ENCODE measurements at places on chromosomes 2 and 18. TPM values are rescaled to one million over a fixed set of nuclear protein-coding genes. Genes with fewer than 3 reads are reported as not detected.

Gene IL1R2
- not detected for total RNA-seq

Gene OBSL1
- not detected for total RNA-seq

DNA sequence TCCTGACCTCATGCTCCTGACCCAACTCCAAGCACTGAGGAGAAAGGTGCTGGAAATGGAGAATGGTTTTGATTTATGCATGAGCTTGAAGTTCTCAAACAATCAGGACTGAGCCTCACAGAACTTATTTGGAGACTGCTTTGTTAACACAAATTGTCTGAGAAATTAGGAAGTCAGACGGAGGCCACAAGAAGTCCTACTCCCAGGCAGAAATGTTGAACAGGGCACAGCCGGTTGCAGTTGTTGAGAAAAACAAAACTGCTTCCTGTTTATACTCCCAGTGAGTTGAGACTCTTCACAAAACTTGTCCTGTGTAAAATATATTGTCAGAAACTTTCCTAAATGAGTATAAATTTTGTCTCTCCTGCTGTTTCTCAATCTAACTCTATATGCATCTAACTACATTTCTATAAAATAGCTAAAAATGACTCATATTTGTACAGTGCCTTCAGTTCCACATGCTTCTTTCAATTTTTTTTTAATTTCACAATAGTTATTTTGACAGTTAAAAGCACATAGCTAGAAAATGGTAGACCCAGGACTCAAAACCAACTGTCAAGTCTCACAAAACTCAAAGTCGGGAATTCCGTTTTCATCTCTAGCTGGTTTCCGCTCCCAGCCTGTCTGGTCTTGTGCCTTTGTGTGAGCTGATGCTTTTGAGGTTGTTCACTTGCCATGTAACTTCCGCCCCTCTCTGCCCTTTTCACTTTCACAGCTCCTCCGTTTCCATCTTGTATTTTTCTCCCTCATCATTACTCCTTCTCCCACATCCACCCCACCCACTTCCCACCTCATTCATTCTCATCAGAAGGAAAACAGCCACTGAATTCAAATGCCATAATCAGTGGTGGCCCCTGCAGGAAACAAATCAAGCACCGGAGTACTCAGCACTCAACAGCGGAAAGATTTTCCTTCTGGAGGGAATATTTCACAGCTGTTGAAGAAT is 215.0 kb downstream of the SUCLG1 start:
- no peak for DNase-seq

DNA sequence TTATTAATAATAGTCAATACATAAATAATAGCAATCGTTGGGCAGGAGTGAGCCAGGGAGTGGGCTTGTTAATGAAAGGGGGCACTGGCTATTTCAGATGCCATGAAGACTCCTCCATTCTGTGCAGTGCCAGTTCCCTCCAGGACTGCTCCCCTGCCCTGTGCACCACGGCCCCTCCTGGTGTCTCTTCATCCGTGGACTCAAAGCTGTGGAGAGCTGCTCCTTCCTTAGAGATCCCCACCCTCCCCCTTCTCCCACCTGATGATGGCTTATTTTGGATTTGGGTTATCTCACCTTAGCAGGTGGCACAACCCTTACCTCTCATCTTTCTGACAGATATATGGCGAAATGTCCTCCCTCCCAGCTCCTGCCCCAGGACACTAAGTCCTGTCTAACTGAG is 3.1 kb upstream of the CELF4 start:
- no peak for DNase-seq

DNA sequence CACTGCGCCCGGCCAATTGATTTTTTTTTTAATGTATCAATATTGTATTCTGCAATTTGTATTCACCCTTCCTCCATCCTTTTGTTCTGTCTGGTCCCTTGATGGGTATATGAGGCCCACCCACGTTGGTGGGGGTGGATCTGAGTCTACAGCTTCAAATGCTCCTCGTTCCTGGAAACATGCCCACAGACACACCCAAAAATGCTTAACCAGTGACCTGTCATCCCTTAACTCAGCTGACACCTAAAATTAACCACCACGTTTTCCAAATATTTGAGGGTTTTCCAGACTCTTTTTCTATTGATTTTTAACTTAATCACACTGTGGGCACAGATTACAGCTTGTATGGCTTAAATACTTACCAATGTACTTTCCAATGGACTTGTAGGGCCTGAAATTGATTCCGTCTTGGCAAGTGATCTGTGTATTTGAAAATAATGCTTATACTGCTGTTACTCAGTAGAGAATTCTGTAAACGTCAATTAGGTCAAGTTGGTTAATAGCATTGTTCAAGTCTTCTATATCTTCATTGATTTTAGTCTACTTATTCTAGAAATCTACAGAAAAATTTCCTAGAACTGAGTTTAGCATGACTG is 34.4 kb upstream of the CYP27C1 start:
- no peak for DNase-seq

- DNase-seq: no peak
Observed at GRCh38 chr2:149104221-149104620, 65.7 kb downstream of the LYPD6B start.

DNA sequence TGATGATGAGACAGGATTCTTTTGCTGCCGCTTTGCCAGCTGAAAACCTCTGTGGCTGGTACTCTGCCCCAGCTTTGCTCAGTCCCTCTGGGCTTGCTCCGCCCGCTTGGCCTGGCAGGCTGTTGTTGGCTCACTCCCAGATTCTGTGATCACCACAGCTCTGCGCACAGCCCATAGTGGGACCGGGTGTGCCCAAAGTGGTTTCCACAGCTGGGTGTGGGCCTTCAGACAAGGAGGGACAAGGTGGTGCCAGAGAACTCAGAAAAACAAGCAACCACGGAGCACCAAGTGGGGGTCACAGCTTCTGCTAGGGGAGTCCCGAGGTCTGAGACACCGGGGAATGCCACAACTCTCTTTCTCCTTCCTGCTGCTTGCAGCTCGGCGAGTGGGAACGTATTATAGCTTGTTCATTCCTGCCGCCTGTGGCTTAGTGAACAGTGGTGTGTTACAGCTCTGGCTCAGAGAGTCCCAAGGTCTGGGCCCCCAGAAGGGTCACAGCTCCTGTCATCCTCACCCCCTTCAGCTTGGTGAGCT is 9.2 kb upstream of the KYNU start:
- DNase-seq: peak; percentile 29

GRCh38 chr18:41025666-41026065 is 929.4 kb upstream of the PIK3C3 start:
- no peak for DNase-seq

GRCh38 chr2:172484253-172484652 is 56.9 kb downstream of the ITGA6 start:
- DNase-seq: peak; percentile 62

All from CD8-positive, alpha-beta T cell (primary cell).